ENCODE measurements at places on chromosomes 11 and 22.

GRCh38 chr11:33616552-33616951, 84.1 kb downstream of the C11orf91 start:
- DNase-seq: no peak

DNA sequence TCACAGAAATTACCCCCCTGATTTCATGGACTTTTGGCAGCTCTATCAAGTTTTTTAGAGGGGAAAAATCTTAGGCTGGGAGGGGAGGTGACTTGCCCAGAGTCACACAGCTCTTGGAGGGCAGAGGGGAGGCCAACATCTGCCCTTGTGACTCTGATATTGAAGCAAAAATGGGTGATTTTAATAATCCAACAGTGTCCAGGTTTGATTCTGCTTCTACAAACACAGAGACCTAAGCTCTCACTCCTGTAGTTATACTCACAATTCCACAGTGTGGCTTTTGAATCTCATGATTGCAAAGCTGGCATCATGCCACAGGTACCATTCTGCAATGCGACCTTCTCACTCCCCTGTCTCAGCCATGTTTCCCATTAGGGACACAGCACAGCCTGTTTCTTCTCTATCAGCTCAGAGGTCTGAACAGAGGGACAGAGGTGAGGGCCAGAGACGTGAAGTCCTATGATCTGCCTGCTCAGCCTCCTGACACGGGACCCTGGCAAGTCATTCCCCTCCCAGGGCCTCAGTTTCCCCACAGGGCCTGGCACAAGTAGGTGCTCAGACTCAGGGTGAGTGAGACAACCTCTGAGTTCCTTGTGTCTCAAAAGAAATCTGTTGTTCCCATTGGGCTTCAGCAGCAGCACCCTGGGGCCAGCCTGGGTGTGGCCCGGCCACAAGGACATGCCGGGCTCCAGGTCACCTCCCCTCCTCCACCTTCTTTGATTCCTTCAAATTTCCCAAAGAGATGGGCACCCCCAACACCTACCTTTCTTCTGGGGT, 766 bp downstream of the APOL2 start:
- DNase-seq: no peak

DNA sequence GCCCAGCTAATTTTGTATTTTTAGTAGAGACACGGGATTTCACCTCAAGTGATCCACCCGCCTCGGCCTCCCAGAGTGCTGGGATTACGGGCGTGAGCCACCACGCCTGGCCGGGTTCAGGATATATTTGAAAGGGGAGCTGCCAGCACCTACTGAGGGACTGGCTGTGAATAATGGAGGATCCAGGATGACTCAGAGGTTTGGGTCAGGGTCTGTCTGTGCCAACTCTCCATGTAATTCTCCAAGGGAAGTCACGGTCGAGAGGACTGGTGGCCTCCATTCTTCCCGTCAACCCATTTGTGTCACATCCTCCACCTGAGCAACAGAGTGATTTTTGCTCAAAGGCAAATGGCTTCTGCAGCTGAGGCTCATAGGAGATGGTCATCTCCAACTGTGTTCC, 3.6 kb upstream of the ARRB1 start:
- no peak for DNase-seq

GRCh38 chr11:104968355-104968855, at the start of gene CASP4:
CASP4 (minus strand) TSS chr11:104968574; CDS start chr11:104968525, 49 bp downstream.
- peak; percentile 41 for DNase-seq

- DNase-seq: no peak
Measured at GRCh38 chr11:87141980-87142514, 104.3 kb downstream of the TMEM135 start.

GRCh38 chr22:44357966-44358465, 45.3 kb upstream of the SHISAL1 start:
- DNase-seq: peak; percentile 55

GRCh38 chr11:19506816-19507486, 205.7 kb upstream of the NAV2 start:
- no peak for DNase-seq

DNA sequence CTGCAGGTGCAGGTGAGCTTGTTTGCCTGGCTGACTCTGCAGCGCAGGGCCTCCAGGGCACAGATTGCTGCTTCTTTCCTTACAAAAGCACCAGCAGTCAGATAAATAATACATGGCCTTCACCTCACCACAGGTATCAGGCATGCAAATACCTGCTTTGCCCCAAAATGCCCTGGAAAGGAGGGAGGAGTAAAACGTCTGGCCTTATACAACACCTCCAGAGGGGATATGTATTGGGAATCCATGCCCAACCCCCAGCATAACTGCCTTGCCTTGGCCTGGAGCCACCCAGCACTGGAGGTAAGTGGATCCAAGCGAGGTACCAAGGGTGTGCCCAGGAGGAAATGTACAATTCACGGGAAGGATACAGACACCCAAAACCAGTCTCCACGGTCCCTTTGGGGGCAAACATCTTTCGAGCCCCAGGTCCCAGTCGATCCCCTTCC, 860 bp downstream of the TMEM184B start:
- no peak for DNase-seq

DNA sequence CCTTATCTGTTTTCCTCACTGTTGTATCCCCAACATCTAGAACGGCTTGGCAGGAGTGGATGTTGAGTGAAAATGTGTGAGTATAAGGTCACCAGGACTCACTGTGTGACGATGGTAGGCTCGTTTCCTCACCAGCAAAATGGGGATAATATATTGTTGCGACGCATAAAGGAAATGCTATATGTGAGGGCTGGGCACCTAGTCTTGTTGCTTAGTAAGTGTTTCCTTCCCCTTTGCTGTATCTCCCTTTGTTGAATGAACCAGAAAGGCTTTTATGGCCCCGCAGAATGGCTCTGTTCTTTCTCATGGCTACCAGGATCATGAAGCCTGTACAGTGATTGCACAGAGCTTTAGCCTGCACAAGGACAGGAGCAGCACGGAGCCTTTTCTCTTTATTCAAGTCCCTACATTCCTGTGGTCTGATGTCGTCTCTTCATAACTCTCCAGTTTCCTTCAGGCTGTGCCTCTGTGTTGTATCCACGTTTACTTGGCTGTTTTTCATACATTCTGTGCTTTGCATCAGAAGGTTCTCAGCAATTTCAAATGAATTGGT, 5.4 kb downstream of the TNRC6B start:
- DNase-seq: peak; percentile 36

GRCh38 chr11:17570034-17570433, 23.0 kb downstream of the OTOG start:
- DNase-seq: no peak

DNA sequence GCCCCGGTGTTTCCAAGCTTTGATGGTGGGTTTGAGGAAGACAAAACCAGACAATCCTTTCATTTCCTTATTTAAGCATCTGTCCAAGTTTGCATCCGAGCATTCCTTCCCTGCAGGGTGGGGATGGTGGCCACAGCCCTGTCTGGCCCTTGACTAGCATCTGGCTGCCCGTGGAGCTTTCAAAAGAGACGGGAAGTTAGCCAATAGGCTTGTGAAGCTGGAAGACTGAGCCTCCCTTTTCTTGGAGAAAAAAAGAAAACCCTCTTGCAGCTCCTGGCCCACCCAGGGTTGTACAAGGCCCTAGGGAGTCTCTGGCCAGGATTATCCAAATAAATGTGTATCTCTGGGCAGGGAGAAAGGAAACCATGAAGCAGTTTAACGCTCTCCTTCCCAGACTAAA, 60.6 kb downstream of the MICAL2 start:
- DNase-seq: no peak

DNA sequence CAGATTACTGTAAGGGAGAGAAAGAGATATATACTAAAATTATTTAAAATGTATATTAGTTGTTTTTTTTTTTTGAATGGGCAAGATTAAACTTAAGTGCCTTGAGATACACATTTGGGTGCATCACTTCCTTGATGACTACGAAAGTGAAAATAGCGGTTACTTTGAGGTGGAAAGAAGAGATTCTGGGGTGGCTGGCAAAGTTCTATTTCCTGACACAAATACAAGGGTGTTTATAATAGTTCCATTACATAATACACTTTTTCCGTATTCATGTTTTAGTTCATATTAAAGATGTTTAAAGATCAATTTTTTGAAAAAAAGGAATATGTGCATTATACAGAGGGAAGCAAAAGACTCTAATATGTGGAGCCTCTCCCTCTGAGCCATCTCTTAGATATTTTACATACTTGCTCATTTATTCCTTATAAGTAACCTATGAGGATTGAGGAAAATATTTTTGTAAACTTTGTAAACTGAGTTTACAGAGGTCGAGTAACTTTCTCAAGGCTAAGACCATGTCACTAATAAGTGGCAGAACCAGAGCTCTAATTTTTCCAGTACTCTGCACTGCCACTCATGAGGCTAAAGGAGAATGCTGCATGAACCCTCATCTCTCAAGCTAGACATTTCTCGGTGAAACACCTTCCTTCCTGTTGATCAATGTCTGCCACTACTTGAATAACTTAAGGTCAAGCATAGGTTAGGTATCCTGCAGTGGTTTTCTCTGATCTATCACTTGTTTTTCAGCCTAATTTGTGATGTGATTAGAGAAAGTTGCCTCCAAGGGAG, 58.6 kb downstream of the DDIAS start:
- DNase-seq: no peak

DNA sequence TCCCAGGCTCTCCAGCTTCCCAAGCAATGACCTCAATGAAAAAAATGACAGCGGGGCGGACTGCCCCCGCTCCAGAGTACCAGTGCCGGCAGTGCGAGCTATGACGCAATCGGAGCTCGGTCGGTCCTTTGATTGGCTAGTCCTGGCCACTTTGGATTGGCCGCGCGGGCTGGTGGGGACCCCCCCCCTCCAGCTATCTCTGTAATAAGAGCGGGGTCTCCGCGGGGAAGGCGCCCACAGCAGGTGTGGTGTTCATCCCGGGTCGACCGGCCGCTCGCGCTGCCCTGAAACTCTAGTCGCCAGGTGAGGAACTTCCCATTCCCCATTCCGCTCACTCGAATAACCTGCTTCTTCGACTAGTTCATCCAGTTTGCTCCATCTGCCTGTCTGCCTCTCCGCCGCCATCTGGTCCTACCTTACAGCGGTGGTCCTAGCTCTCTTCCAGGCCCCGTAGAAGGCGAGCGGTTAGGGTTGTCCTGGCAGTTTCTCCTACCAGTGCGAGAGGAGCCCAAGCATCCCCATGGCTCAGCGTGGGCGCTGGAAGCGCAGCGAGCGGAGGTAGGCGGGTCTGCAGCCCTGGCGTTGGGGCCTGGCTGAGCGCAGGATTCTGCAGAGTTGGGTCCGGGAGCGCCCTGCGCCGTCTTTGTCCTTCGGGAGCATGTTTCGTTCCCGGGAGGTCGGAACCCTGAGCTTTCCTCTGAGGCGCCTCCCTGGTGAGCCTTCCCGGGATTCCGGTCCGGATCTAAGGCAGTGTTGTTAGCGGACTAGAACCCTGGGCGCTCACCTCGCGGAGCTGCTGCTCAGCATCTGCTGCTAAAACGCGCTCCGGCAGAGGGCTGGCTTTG, at the start of gene CALCB:
Gene CALCB (plus strand): TSS at position 233 of the 845 bp plus-strand sequence. CDS start 1,126 bp downstream, outside the sequence.
- DNase-seq: no peak

GRCh38 chr22:31055117-31055634, 25.9 kb upstream of the SMTN start:
- no peak for DNase-seq

DNA sequence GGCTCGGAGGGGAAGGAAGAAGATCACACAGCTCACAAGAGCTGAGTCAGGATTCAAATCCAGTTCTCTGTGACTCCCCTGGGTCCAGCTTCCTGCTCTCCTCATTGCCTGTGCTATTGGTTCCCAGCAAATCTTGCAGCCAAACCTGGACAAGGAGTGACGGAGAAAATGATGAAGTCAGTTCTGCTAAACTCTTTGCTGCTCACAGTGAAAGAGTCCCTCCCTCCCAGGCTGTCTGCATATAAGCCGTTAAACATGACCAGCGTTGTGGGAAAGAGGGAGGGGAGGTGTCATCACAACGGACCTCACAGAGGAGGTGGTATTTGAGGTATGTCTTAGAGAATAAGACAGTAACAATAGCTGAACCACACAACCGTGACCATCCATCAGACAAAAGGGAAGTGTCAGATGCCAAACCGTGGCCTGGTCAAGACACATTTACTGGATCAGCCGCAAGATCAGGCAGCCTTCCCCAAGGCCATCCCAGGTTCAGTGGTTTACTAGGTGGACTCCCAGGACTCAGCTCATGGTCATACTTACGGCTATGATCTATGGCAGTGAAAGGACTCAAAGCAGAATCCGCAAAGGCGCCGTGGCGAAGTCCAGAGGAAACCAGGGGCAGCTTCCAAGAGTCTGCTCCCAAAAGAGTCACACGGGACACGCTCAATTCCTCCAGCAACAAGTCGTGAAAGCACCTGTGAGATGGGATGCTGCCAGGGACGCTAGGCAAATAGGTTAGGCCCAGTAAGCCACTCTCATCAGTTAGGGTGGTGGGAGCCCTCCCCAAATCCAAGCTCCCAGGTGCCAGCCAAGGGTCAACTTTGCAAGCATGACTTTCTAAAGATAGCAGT, 2.8 kb upstream of the CYTH4 start:
- DNase-seq: no peak

DNA sequence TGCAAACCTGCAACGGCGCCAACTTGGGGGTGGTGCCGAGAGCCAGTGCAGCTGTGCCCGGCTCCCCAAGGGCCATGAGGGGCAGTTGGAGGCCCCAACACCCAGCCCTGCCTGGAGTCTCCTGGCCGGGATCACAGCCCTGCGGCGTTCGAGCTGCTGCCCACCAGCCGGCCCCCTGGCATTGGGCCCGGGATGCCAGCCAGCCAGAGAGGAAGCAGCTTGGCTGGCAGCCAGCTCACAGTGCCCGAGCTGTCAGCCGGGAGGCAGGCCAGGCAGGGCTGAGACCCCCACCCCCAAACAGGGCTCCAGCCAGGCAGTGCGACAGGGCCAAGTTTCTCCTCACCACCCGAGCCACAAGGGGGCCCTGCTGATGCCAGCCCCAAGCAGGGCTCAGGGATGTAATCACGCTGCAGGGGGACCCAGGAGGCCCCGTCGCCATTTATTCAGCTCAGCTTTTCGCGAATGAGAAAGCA, 26.0 kb upstream of the TCF20 start:
- no peak for DNase-seq

DNA sequence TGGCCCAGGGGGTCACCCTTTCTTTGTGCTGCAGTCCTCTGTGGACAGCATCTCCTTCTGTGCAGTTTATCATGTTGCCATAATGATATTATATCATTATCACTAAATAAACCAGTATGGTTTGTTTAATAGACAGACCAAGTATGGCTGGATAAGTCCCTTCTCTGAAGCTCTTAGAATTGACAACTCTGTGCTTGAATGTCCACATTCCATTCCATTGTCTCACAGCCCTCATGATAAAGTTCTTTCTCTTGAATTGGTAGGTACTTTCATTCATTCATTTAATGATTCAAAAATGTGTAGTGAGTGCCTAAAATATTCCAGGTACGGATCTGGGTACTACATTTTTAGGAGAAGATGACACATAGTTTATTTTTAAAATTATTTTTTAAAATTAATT, 7.8 kb downstream of the RPS6KA4 start:
- DNase-seq: no peak

- DNase-seq: no peak
Measured at GRCh38 chr22:23803001-23803819, 16.4 kb downstream of the SMARCB1 start.

DNA sequence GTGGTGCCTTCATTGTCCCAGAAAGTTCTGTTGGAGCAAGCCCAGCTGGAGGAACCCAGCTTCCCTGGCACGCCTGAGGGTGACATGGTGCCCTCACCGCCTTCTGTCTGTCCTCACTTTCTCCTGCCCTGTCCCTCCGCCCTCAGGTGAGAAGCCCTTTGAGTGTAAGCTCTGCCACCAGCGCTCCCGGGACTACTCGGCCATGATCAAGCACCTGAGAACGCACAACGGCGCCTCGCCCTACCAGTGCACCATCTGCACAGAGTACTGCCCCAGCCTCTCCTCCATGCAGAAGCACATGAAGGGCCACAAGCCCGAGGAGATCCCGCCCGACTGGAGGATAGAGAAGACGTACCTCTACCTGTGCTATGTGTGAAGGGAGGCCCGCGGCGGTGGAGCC, 46.0 kb upstream of the NNMT start:
- DNase-seq: no peak
